SK-MEL-5 (cell line): ENCODE measurements at places on chromosomes 1 and 21. TPM values are rescaled to one million over a fixed set of nuclear protein-coding genes. Genes with fewer than 3 reads are reported as not detected.

DNA sequence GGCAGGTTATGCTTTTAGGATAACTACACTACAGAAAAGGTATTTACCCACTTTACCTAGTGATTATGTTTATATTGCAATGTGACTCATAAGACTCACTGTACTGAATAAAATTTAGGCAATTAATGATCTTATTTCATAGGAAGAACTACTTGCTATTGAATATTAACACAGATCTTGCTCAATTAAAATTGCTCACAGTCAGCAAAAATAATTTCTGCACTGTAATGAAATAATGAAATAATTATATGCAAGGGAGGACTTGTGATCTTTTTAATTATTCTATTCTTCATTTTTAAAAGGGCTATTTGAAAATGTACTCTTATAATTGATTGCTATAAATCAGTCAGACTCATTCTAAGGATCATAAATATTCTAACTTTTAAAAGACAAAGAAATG lies 48.0 kb upstream of the FOXD3 start:
- DNase-seq, result no peak

- DNase-seq, result no peak
Measured at GRCh38 chr1:78834201-78834741, 172.3 kb downstream of the ADGRL4 start.

Gene ERG
- total RNA-seq, result not detected in 2 replicates

Gene PLPPR5
- 1.4 TPM in 1 of 2 replicates, not detected in the other for total RNA-seq
